ENCODE measurements at places on chromosomes 3 and 15. TPM values are rescaled to one million over a fixed set of nuclear protein-coding genes. Genes with fewer than 3 reads are reported as not detected.
A peak's percentile ranks its signal among the peaks of the same experiment; 100 is the strongest.

The SRGAP3 gene
- total RNA-seq = 3.4 TPM

The ZPLD1 gene
- not detected for total RNA-seq

The HRH1 gene
- 0.74 TPM for total RNA-seq

The ZIC4 gene
- total RNA-seq = not detected

The ZNF662 gene
- not detected for total RNA-seq

The TTBK2 gene
- 13.0 TPM for total RNA-seq

The SOX14 gene
- 0.57 TPM for total RNA-seq

- H3K27ac ChIP-seq = no peak overlapping the region
- H3K4me1 ChIP-seq = peaks cover 11% of the 10 kb centered on the region
- H3K36me3 ChIP-seq = peaks cover 8% of the 10 kb centered on the region
- H3K4me3 ChIP-seq = no peak overlapping the region
These were observed 94.3 kb downstream of the AQP9 start for GRCh38 chr15:58232281-58233065.

DNA sequence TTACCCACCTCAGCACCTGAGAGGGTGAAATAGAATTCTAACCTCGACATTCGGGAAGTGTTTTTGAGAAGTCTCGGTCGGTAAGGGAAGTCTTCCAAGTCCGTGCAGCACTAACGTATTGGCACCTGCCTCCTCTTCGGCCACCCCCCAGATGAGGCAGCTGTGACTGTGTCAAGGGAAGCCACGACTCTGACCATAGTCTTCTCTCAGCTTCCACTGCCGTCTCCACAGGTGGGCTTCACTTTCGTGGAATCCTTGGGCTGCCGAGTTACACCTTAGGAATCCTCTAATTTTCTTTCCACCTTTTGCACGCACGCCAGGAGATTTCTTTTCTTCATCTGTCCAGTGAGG lies 775 bp downstream of the CCNDBP1 start:
- no peak overlapping the region for H3K27ac ChIP-seq
- no peaks in the 10 kb centered on the region for H3K27me3 ChIP-seq
- peak overlapping the region; percentile 96 for H3K4me3 ChIP-seq
- peaks cover 12% of the 10 kb centered on the region for H3K36me3 ChIP-seq

DNA sequence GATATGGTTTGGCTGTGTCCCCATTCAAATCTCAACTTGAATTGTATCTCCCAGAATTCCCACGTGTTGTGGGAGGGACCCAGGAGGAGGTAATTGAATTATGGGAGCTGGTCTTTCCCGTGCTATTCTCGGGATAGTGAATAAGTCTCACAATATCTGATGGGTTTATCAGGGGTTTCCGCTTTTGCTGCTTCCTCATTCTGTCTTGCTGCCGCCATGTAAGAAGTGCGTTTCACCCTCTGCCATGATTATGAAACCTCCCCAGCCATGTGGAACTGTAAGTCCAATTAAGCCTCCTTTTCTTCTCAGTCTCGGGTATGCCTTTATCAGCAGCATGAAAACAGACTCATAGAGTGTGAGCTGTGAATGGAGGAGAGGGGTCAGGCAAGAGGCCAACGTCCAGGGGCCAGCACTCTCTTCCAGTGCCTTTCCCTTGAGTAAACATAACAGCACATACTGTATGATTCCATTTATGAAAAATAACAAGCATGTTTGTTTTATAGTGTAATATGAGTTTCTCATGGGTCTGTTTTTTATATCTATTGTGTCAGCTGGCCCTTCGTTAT lies 16.3 kb upstream of the LCTL start:
- H3K4me3 ChIP-seq = no peak overlapping the region
- no peak overlapping the region for H3K27ac ChIP-seq
- H3K27me3 ChIP-seq = no peaks in the 10 kb centered on the region
- no peaks in the 10 kb centered on the region for H3K36me3 ChIP-seq
- DNase-seq = no peak
- H3K4me1 ChIP-seq = no peaks in the 10 kb centered on the region

- no peak for DNase-seq
- no peak overlapping the region for H3K27ac ChIP-seq
- H3K4me3 ChIP-seq = no peak overlapping the region
- H3K36me3 ChIP-seq = no peaks in the 10 kb centered on the region
These were observed 221.2 kb downstream of the NLGN1 start for GRCh38 chr3:173618703-173619102.

- DNase-seq = no peak
- H3K4me1 ChIP-seq = no peaks in the 10 kb centered on the region
- peak overlapping the region; percentile 89 for H3K4me3 ChIP-seq
- no peaks in the 10 kb centered on the region for H3K27me3 ChIP-seq
- no peak overlapping the region for H3K27ac ChIP-seq
These were observed 725 bp upstream of the SCAMP2 start for GRCh38 chr15:74873756-74874424.

- no peak overlapping the region for H3K4me3 ChIP-seq
- no peak for DNase-seq
- no peaks in the 10 kb centered on the region for H3K36me3 ChIP-seq
- no peak overlapping the region for H3K27ac ChIP-seq
- H3K27me3 ChIP-seq = peaks cover 2% of the 10 kb centered on the region
These were observed 24.7 kb upstream of the DYNC1LI1 start for GRCh38 chr3:32595323-32595722.

DNA sequence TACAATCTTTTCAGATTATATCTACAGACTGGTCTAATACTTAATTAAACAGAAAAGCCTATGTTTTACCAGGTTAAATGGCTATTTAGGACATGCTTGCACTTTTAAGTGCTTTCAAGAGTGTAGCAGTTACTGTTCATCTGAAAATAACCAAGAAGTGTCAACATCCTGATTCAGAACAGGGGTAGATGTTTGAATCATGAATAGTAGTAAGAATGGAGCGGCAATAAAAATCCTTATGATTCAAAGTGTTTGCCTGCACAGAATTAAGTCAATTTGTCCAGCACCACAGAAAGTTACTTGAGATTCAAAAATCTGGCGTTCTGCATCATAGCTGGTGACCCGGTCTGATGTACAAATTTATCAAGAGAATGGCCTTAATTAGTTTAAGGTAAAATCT lies 48.3 kb downstream of the GREM1 start:
- no peak overlapping the region for H3K4me3 ChIP-seq
- H3K27ac ChIP-seq = no peak overlapping the region
- H3K4me1 ChIP-seq = no peaks in the 10 kb centered on the region
- no peak for DNase-seq
- H3K27me3 ChIP-seq = no peaks in the 10 kb centered on the region
- no peaks in the 10 kb centered on the region for H3K36me3 ChIP-seq

DNA sequence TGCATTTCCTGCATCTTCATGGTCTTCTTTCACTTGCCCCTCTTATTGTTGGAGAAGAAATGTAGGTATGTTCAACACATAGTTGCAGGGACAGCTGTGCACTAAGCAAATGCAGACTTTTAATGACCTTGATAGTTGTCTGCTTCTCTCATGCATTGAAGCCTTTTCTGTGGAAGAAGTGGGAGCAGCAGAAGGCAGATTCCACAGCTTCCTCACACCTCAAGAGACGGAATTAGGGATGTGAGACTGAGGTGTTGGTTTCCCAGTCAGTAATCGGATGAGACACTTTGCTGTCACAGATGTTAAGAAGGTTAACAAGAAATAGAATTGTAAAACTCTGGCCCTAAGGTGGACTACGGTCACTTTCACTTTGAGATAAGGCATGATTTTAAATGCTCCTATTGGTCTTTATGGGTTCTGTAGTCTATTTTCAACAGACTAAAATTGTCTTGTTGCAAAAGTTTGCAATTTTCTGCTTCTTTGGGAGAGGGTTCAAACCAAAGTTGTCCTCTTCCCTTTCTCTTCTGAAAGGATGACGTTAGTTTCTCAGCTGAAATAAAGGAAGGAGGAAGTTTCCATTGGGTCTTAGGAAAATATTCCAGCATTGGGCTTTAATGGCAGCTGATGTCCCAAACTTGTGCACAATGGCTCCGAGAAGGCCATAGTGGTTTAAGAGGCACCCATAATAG lies 117.4 kb downstream of the LPP start:
- no peak overlapping the region for H3K4me3 ChIP-seq
- peaks cover 25% of the 10 kb centered on the region for H3K4me1 ChIP-seq
- no peak for DNase-seq

DNA sequence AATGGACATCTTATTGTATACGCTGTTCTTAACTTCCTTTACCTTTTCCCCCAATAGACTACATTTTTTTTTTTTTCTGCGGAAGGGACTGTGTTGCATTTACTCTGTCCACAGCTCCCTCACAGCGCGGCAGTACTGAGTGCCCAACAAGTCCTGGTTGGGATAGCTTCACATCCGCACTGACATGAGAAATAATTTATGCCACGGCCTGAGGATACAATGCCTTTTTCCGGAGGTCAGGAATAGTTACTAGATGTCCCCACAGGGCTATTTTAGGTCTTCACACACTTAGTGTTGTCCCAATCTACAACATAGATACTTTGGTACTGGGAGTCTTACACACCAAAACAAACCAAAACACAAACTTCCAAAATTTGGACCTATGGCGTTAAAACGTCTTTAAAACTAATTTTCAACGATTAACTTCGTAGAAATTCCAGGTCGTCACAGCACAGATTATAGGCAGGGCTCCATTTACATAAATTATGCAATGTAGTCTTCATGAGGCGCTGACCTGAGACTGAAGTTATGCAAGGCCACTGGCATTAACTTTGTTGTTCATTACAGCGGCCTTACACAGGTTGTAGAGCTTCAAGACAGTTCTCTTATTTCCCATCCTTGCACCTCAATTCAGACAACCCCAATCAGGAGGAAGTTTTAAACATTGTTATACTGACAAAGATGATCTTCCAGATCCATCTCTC lies 989 bp upstream of the PPIB start:
- DNase-seq = no peak
- peaks cover 25% of the 10 kb centered on the region for H3K36me3 ChIP-seq
- no peaks in the 10 kb centered on the region for H3K4me1 ChIP-seq
- no peak overlapping the region for H3K27ac ChIP-seq
- peak overlapping the region; percentile 51 for H3K4me3 ChIP-seq
- H3K27me3 ChIP-seq = no peaks in the 10 kb centered on the region

DNA sequence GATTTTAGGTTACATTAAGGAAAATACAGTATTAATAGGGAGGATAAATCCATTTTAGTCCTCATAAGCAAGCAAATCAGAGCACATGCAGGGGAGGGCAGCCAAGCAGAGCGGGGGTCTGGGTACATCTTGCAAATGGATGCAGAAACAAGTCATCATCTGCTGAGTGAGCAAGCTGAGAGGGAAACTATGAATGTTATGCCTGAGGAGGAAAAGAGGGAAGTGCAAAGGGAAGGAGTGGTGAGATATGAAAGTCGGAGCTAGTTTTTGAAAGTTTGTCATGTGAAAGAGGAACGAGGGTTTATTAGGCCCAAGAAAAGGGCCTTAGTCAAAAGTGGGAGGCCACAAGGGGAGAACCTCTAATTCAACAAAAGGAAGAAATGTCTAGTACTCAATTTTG lies 15.4 kb downstream of the PTX3 start:
- no peak for DNase-seq
- no peak overlapping the region for H3K4me3 ChIP-seq
- H3K36me3 ChIP-seq = no peaks in the 10 kb centered on the region
- H3K27ac ChIP-seq = no peak overlapping the region

- H3K4me3 ChIP-seq = no peak overlapping the region
- no peaks in the 10 kb centered on the region for H3K27me3 ChIP-seq
- H3K36me3 ChIP-seq = no peaks in the 10 kb centered on the region
- DNase-seq = no peak
These were observed 169.0 kb upstream of the SLC24A5 start for GRCh38 chr15:47951781-47952180.

GRCh38 chr3:43770426-43771103 lies 79.8 kb downstream of the ABHD5 start:
- H3K4me1 ChIP-seq = no peaks in the 10 kb centered on the region
- H3K27me3 ChIP-seq = no peaks in the 10 kb centered on the region
- no peaks in the 10 kb centered on the region for H3K36me3 ChIP-seq
- DNase-seq = no peak
- H3K27ac ChIP-seq = no peak overlapping the region

DNA sequence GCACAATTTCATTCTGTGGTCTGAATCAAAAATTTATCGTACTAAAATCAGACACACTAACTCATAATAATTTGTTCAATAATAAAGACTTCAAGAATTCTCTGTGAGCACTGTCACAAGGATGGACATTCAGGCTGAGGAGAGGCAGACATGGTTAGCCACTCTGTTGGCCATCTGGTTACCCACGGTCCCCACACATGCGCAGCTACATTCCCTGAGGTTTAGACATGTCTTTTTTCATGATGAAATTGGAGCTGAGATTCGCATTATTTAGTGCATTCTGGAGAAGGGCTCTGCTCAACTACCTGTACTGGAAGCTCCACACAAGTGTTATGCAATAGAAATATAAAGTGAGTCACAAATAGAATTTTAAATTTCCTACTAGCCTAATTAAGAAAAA lies 156.9 kb downstream of the SUCNR1 start:
- H3K4me3 ChIP-seq = no peak overlapping the region
- H3K4me1 ChIP-seq = no peaks in the 10 kb centered on the region
- H3K36me3 ChIP-seq = peaks cover 10% of the 10 kb centered on the region
- H3K27ac ChIP-seq = no peak overlapping the region
- H3K27me3 ChIP-seq = no peaks in the 10 kb centered on the region

- H3K36me3 ChIP-seq = no peaks in the 10 kb centered on the region
- peak; percentile 90 for DNase-seq
- H3K27me3 ChIP-seq = no peaks in the 10 kb centered on the region
These were observed 70.1 kb upstream of the GLCE start for GRCh38 chr15:69090197-69090948.

GRCh38 chr3:23859012-23859743 lies 53.4 kb downstream of the UBE2E1 start:
- no peak for DNase-seq
- no peaks in the 10 kb centered on the region for H3K27me3 ChIP-seq
- no peaks in the 10 kb centered on the region for H3K4me1 ChIP-seq
- H3K4me3 ChIP-seq = no peak overlapping the region
- peaks cover 11% of the 10 kb centered on the region for H3K36me3 ChIP-seq
- no peak overlapping the region for H3K27ac ChIP-seq

GRCh38 chr15:41827290-41827879 lies 507 bp upstream of the JMJD7 start:
- H3K27me3 ChIP-seq = no peaks in the 10 kb centered on the region
- peak overlapping the region; percentile 90 for H3K4me3 ChIP-seq
- peaks cover 10% of the 10 kb centered on the region for H3K36me3 ChIP-seq
- H3K27ac ChIP-seq = no peak overlapping the region
- no peaks in the 10 kb centered on the region for H3K4me1 ChIP-seq
- DNase-seq = peak; percentile 68

- H3K27me3 ChIP-seq = no peaks in the 10 kb centered on the region
- H3K4me1 ChIP-seq = no peaks in the 10 kb centered on the region
- H3K27ac ChIP-seq = no peak overlapping the region
These were observed 148.7 kb downstream of the MEX3B start for GRCh38 chr15:81897057-81897677.

- no peaks in the 10 kb centered on the region for H3K27me3 ChIP-seq
- H3K36me3 ChIP-seq = no peaks in the 10 kb centered on the region
These were observed 746.4 kb upstream of the NR2F2 start for GRCh38 chr15:95584088-95584487.

- no peaks in the 10 kb centered on the region for H3K4me1 ChIP-seq
- H3K27ac ChIP-seq = no peak overlapping the region
- H3K4me3 ChIP-seq = no peak overlapping the region
- H3K27me3 ChIP-seq = no peaks in the 10 kb centered on the region
- DNase-seq = no peak
These were observed 268.9 kb upstream of the KCNMB2 start for GRCh38 chr3:178267158-178267844.

- H3K4me3 ChIP-seq = no peak overlapping the region
- H3K36me3 ChIP-seq = no peaks in the 10 kb centered on the region
- no peaks in the 10 kb centered on the region for H3K4me1 ChIP-seq
These were observed 50.5 kb downstream of the CD86 start for GRCh38 chr3:122105626-122106025.

GRCh38 chr15:98369081-98369716 lies 279.1 kb upstream of the IGF1R start:
- no peaks in the 10 kb centered on the region for H3K27me3 ChIP-seq
- H3K36me3 ChIP-seq = no peaks in the 10 kb centered on the region
- no peak overlapping the region for H3K27ac ChIP-seq
- DNase-seq = no peak

Data from H9 (cell line).